Activated CD8-positive, alpha-beta memory T cell treated with anti-CD3 and anti-CD28 coated beads for 24 hours (primary cell): ENCODE measurements at places on chromosomes 11 and 22.

GRCh38 chr22:40412441-40412840 lies 42.0 kb downstream of the SGSM3 start:
- no peak for DNase-seq

DNA sequence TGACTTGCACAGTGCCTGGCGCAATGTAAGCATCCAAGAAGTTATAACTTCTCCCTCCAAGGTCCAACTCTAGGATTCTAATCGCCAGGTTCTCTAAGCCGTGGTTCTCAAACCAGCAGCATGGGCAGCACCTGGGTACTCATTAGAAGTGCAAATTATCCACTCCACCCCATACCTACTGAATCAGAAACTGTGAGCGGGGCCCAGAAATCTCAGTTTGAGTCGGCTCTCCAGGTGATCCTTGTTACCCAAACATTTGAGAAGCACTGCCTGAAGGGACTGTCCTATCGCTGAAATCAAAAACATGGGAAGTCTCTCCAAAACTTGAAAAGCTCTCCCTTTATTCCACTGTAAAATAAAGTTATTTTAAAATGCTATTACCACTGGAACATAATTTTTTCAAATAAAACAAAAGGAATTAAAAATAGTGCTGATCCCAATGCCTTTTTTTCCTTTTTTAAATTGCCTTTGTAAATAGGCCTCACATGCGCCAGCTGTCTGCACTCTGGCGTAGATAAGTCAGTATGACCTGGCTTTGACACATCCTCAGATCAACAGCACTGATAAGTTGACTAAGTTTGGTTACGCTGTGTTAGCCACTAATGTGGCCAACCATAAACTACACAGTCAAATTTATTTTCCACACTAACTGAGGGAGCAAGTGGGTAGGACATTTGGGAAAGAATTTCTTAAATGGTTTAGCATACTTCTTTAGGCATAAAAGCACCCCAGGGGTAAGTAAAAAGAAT lies 8.4 kb upstream of the CTR9 start:
- DNase-seq, result no peak

GRCh38 chr11:2666828-2667570 lies 32.8 kb downstream of the KCNQ1OT1 start:
- DNase-seq, result no peak

GRCh38 chr11:123800036-123800435 lies 6.1 kb downstream of the OR6M1 start:
- no peak for DNase-seq

- DNase-seq, result no peak
These were observed 16.3 kb upstream of the CYP2R1 start for GRCh38 chr11:14908214-14908880.

GRCh38 chr11:1695548-1696108 lies 1.4 kb upstream of the KRTAP5-6 start:
- DNase-seq, result no peak

- peak; percentile 42 for DNase-seq
These were observed 10.3 kb downstream of the APOL4 start for GRCh38 chr22:36191106-36191836.

- peak; percentile 41 for DNase-seq
These were observed 682.3 kb downstream of the TBC1D22A start for GRCh38 chr22:47444746-47445065.

DNA sequence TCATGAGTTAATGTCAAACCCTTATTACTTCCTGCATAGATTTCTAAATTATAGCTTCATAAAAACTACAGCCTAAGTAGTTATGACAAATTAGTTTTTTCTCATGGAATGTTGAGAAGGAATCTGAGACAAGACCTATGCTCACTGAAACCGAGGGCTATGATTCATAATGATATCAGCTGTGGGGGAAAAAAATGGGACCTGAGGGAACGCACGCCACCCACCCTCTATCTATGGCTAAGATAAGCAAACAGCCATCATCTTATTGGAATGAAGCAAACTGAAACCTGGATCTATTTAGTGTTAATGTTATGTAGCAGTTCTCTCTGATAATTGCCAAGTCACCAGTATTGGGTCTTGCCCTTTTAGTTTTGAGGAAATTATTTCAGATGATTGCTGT lies 906.9 kb upstream of the RAG2 start:
- DNase-seq, result no peak

DNA sequence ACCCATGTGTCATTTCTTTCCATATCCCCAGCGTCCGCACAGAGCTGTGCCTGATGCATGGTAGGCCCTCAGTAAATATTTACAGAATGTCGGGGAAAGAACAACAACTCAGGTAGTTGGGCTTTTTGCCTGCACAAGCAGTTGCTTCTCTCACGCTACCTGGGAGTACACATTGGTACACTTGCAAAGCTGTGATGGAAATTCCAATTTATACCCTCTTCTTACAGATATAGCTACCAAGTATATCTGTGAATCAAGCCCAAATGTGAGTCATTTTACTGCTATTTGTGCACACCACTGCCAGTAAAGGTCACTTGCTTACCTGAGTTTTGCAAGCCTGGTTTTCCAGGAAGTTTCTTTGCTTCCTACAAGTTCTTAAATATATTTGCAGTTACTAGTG lies 333.0 kb upstream of the NARS2 start:
- DNase-seq, result no peak

DNA sequence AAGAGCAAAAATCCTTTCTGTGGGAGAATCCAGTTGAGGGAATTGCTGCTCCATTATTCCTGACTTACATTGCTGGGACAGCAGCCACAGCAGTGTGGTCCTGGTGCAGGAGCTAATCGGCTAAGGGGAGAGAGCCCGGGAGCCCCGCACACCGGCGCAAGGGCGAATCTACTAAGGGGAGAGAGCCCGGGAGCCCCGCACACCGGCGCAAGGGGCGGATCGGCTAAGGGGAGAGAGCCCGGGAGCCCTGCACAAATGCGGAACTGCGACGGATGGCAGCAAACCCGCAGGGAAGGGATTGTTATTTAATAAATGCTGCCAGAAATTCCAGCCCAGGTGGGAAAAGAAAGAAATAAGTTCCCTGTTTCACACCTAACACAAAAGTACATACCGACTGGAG lies 43.5 kb downstream of the TPCN2 start:
- DNase-seq, result no peak
